Suppressor macrophage treated with lipopolysaccharide for 1 hour (primary cell): ENCODE measurements at places on chromosomes 12 and 14.

- DNase-seq = no peak
Measured at GRCh38 chr14:48914382-48914781, 671.8 kb downstream of the RPS29 start.

DNA sequence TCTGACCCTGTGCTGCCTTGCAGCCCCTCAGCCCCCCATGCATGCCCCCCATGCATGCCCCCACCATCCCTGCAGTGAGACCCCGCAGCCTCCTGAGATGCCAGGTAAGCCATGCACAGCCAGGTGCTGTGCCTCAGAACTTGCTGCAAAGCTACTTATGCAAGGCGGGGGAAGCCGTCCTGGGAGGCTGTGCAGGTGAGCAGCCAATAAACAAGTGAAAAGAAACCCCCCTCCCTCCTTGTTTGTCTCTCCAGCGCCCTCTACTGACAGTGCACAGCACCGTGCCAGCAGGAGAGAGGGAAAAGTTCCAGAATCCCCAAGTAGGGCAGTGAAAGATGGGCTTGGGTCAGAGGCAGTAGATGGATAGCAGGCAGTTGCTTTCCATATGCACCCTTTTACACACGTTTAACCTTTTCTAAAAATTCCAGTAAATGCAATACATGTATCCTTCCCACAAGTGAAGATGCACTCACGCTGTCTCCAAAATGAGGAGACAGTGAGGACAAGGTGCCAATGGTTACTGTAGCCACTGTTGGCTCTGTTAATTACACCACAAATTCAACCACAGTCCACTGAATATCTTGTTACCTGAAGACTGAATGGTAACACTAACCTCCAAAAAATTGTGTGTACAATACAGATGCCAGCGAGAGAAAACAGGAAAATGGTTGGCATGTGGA lies 18.0 kb downstream of the TNFAIP2 start:
- peak; percentile 51 for DNase-seq

GRCh38 chr12:128817111-128818015 lies 6.4 kb downstream of the SLC15A4 start:
- DNase-seq = peak; percentile 55

DNA sequence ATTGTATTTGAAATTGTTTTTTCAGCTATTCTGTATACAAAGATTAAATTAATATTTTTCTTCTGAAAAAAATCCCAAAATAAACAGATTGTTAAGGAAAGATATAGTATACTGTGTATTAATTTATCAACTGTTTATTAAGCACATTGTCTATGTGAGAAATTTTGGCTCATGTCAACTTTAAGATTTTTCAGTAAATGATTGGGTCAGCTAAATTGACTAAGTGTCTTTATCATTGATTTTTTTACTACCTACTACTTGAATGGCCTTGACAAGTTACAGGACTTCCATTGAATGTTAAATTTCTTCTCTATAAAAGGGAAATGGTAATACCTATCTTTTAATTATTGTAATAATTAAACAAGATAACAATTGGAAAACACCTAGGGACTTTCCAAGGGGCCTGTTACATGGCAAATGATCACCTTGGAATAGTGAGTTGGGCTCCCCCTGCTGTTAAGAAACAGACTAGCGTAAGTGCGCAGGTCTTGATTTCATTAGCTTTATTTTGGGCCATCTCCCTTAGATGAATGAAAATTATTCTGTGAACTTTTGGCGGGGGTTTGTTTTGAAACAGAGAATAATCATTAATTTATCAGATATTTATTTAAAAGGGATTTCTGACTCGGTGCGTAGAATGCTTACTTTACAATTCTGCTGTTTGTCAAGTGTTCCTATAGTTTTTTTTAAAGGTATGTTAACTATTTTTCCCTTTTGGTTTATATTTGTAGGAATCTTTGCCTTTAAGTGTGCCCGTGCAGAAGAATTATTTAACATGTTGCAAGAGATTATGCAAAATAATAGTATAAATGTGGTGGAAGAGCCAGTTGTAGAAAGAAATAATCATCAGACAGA lies 14.5 kb upstream of the CCT2 start:
- peak; percentile 73 for DNase-seq

GRCh38 chr14:90513161-90514014 lies 116.6 kb downstream of the CALM1 start:
- no peak for DNase-seq

DNA sequence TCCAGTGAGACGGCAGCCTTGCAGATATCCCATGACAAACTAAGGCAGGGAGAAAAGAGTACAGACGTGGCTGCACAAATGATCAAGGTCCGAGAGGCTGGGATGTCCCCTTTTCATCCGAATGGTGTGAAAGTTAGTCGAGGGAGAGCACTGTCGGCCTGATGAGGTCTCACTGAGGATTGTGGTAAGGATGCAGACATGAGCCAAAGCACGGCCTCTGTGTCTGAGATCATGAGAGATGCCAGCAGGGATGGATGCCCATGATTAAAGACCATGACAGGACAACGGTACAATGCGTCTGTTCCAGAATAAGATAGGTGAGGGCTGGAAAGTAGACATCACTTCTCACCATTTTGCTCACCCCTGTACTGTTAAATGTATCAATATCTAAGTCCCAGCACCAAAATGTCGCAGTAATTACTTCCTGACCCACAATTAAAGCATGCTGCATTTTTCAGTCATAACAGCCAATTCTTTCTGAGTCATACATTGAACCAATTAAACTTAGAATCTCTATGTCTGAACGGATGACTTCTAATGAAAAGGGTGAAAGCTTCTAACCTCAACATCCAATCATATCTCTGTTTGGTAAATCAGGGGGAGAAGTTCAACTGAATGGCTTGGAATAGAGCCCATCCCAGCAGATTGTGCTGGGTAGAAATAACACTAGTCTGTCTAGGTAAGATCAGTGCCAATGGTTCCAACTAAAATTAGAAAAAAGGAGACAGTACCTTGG lies 249.6 kb upstream of the SOX5 start:
- DNase-seq = no peak

GRCh38 chr12:29921307-29921706 lies 137.6 kb upstream of the TMTC1 start:
- DNase-seq = no peak

DNA sequence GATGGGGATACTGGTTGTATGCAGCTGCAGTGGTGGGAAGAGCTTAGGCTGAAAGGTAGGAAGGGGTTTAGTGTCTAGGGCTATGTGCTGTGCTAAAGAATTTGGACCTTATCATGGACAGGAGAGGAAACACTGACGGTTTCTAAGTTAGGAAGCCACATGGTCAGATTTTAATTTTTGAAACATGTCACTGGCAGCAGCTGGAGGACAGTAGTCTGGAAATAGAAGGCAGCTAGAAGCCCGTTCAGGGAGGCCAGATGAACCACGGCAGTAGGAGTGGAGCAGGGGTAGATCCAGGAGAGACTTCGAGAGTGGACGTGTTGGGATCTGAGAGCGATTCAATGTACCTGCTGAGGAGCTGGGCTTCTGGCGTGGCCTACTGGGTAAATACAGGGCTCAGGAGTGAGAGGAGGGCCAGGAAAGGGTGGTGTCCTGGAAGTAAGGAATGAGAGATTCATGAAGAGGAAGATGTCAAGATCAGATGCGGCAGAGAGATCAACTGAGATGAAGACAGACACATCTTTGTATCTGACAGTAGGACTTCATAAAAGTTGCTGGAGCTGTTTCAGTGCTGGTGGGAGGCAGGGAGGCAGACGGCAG lies 64.9 kb downstream of the PRKCH start:
- no peak for DNase-seq

DNA sequence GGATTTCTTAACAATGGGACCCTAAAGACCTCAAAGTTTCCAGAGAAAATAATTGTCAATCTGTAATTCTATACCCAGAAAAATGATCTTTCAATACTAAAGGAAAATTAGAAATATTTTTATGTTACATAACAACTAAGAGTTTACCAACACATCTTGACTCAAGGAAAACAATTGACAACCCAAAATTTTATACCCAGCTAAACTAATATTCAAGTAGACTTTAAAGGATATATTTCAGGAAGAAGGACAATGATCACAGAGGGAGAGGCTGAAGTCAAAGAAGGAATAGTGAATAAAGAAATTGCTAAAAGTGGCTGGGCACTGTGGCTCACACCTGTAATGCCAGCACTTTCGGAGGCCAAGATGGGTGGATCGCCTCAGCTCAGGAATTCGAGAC lies 12.6 kb upstream of the PLD4 start:
- DNase-seq = no peak

GRCh38 chr12:99627459-99627858 lies 20.1 kb upstream of the GARIN6 start:
- no peak for DNase-seq

DNA sequence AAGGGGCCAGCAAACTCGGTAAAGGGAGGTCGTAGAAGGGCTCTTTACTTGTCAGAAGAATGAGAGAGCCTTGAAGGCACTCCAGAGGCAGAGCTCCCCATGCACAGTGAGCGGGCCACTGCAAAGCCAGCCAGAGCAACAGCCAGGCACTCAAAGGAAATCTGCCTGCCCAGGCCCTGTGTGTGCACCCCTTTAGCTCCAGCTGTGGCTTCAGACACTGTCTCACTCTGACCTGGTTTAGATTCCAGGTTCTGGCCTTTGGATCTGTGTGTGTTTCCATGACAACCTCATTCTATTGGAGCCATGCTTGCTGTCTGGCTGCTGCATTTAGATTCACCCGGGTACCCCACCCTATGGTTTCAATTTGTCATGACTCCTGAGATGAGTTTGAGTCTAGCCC lies 170.3 kb downstream of the CAPZA3 start:
- no peak for DNase-seq

DNA sequence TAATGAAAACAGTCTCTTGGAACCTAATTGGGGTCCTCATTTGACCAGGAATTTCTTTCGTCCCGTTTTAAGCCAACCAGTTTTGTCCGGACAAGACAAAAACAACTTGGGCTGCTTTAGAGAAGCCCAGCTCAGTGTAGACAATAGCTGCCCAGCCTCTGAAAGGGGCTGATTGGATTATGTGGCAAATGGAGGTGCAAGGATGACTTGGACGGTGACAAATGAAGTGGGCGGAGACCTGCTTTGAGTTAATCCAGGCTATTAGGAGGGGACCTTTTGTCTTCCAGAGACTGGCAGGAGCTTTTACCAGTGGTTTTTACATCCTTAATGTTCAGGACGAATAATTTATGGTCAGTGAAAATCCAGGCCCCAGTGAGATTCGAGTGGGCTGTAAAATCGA lies 4.8 kb downstream of the MEG3 start:
- DNase-seq = no peak

DNA sequence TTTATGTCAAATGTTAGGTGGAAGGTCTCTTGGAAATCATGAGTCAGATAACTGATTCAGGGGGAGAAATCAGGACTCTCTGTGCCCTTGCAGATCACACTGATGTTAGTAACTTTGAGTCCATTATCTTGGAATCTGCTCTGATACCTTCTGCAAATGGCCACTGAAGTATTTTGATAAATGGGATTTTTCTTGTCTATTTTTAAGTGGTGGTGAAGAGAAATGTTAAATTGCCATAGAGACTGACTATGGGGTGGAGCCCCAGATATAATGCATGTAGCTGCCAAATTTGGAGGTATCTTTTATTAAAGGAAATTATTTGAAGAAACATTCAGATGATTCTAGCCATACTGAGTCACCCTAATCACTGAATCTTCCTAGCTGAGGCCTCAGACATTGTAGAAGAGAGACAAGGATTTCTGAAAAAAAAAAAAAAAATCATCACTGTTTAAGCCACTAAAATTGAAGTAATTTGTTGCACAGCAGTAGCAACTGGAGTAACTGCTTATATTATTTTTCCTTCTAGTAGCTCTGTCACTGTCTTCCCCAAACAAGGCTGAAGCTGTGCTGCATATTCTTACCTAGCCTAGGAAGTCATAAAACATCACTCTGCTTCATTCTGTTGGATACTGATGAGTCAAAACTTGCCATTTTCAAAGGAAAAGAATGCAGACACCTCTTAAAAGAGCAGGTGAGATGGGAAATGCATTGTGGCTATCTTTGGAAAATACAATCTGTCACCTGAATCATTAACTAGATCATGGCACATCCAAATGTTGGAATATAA lies 36.0 kb upstream of the CLEC14A start:
- no peak for DNase-seq

- no peak for DNase-seq
Measured at GRCh38 chr14:67537736-67538135, 4.6 kb downstream of the PLEKHH1 start.

- peak; percentile 92 for DNase-seq
Measured at GRCh38 chr12:71755146-71755892, 656 bp downstream of the RAB21 start.

GRCh38 chr14:32565256-32565655 lies 236.2 kb downstream of the AKAP6 start:
- no peak for DNase-seq

DNA sequence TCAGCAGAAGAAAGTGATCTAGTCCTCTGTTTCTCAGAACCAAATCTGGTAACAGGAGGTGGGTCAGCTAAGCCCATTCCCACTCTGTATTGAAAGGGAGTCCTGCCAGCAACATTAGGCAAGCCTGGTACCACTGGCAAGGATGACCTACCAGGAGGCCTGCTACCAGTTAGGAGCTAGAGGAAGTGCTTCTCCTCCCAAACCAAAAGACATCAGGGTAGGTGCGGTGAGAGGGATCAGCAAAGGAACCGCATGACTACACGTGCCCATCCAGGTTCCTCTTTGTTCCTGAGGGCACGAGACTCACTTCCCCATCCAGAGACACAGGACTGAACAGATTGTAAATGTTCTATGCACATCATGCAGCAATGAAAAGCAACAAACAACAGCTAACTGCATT lies 2.8 kb downstream of the KLRC4 start:
- DNase-seq = peak; percentile 44

- no peak for DNase-seq
Measured at GRCh38 chr12:117033382-117034221, 65.6 kb downstream of the TESC start.

GRCh38 chr12:50271724-50272247 lies 11.5 kb downstream of the LIMA1 start:
- no peak for DNase-seq

GRCh38 chr12:90112666-90113065 lies 404.0 kb upstream of the ATP2B1 start:
- DNase-seq = no peak

- DNase-seq = peak; percentile 71
Measured at GRCh38 chr12:51270067-51270950, at the start of gene SMAGP. Gene SMAGP, minus strand, starts transcription at chr12:51270415. Its CDS starts 1,137 bp downstream, at chr12:51269278.

DNA sequence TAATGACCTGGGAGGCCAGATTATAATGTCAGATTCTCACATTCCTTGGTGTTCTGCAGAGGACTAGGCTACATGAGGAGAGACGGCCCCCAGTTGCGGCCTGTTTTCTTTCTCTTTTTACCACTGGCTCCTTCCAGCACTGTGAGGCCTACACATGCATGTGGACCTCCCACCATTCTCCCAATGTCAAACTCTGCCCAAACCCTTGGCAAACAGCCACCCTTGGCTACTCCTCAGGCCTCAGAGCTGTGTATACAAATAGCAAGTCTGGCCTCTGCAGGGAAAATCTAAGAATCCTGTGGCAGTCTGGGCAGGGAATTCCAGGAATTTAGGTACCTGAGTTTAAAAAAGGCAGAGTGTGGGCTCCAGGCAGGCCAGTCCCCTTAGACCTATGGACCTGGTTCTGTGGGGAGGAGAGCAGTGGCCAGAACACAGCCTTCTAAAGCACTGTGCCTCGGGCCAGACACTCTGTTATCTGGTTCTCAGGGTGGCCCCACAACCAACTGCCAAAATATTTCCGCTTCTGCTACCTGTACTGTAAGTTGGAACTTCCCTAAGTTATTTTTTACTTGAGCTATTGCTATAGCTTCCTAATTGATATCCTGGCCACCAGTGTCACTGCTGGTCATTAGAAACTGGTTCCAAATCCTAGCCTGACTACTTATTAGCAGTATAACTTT lies 19.9 kb upstream of the NEDD1 start:
- DNase-seq = no peak

- no peak for DNase-seq
Measured at GRCh38 chr12:127820271-127820670, 446.7 kb upstream of the TMEM132C start.

- no peak for DNase-seq
Measured at GRCh38 chr14:79443602-79444001, 767.7 kb downstream of the DIO2 start.
